Stimulated activated CD4-positive, alpha-beta T cell treated with anti-CD3 and anti-CD28 coated beads, Interleukin-2, amount 100 ng/mL, for 48 hours (primary cell): ENCODE measurements at places on chromosomes 12 and 14.

DNA sequence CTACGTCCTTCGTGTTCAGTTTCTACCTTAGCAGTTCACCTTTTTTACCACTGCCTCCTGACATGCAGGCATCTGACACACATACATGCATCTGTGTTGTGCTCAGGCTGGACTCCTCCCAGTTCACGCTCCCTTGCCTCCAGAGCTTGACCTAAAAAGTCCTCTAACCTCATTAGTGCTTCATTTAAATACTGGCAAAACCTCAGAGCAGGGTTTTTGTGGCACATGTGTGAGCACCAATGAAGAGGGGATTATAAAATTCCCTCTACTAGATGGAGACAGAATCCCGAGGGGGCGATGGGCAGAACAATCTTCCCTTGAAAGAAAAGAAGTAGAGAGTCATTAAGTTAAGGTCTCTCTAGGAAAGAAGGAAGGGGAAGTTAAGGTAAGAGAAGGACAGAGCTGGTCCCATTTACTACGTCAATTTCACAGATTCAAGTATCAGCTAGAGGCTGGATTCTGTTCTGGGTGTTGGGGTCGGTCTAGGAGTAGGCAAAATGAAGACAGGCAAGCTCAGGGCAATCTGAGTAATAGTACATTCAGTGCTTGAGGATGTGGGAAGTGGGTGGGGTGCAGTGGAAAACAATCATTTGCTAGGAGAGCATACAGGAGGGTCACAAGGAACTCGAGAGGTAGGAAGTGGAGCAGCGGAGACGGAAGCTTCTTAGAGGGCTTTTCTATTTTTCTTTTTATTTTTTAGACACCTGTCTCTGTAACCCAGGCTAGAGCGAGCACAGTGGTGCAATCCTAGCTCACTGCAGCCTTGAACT, 7.5 kb downstream of the HAL start:
- DNase-seq, result no peak

GRCh38 chr12:112828541-112828940, 37.0 kb downstream of the RPH3A start:
- DNase-seq, result no peak

- DNase-seq, result no peak
Measured at GRCh38 chr12:48640854-48641253, 41.2 kb downstream of the KANSL2 start.

DNA sequence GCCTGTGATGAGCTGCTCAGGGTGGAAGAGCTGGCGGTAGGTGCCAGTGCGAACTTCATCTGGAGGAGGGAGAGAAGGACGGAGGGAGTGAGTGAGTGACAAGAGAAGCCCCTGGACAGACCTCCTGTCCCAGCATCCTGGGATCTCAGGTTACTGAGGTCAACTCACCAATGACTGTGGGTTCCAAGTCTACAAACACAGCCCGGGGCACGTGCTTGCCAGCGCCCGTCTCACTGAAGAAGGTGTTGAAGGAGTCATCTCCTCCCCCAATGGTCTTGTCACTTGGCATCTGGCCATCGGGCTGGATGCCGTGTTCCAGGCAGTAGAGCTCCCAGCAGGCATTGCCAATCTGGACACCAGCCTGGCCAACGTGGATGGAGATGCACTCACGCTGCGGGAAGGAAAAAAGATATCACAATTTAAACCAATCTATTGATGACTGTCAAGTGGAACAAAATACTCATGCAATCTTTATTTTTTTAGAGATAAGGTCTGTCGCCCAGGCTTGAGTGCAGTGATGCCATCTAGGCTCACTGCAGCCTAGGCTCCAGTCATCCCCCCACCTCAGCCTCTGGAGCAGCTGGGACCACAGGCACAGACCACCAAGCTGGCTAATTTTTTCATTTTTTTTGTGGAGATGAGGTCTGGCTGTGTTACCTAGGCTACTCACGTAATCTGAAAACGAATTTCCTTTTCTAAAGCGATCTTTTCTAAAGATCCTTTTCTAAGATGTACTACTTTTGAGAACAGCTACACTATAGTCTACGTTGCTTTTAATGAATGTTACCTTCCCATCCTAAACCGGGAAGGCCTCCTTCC, 1.7 kb downstream of the TUBA1B start:
- DNase-seq, result no peak

GRCh38 chr12:27982385-27982784, 9.9 kb upstream of the PTHLH start:
- DNase-seq, result no peak
